ENCODE measurements at places on chromosomes 2 and 18.

DNA sequence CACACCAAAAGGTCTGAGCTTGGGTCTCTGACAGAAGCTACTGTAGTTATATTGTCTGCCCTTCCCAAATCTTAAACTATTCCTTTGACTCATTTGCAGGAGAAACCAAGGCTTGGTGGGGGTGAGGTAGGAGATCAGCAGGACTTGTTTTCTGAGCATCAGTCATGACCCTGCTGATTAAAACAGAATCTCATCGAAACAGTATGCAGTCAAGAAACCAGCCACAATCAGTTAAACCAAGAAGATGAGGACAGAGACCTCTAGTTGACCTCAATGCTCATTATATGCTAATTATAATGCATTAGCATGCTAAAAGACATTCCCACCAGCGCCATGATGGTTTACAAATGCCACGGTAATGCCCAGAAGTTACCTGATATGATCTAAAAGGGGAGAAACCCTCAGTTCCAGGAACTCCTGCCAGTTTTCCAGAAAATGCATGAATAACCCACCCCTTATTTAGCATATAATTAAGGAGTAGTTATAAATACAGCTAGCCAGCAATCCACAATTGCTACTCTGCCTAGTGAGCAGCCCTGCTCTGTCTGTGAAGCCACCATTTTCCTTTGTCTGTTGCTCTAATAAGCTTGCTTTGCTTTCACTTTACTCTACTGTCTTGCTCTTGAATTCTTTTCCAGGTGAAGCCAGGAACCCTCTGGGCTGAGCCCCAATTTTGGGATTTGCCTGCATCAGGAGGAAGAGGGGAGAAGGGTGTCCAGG, 26.7 kb downstream of the DSC3 start:
- no peak for DNase-seq

GRCh38 chr2:227025510-227025909, 138.5 kb downstream of the COL4A4 start:
- DNase-seq: no peak

GRCh38 chr2:238023608-238024007, 37.2 kb upstream of the SCLY start:
- no peak for DNase-seq

DNA sequence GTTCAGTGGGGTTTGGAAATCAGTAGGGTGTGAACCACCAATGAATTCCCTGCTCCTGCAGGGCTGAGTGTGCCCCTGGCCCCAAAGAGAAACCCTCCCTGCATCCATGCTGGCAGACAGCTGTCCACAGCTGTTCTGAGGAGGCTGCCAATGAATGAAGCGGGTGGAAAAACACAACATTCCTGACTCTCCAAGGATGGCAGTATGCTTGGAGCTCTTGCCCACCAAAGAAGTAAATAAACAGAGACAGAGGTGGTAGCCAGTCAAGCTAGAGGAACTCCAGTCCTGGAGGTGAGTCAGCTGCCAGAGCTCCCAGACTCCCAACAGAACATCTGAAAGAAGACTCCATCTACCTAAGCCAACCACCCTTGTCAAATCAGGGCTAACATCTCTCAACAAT, 6.2 kb downstream of the ZBTB7C start:
- no peak for DNase-seq

DNA sequence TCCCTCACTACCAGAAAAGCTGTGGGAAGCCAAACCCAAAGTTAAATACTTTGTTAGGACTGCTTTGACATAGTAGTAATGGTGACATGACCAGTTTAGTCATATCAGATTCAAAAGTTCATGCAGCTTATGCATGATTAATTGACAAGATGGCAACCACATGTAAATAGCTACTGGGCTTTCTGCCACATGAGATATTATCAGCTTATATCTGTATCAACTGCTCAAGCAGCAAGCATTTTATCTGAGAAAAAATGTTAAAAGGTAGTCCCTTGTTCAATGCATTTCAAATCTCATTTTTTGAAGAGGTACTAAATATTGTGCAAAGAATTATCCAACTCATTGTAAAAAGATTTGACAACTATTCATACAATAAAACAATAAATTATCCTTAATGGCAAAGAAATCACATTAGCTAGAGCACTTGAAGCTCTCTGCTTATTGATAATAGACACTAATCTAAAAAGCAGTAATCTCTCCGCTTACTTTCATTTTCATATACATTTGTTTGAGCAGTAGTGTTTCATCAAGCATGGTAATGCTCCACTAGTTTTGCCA, 993.6 kb upstream of the NXPH2 start:
- DNase-seq: no peak

GRCh38 chr2:203580844-203581243, 45.7 kb upstream of the RAPH1 start:
- no peak for DNase-seq

GRCh38 chr2:219537657-219538488, 5.7 kb downstream of the CHPF start:
- no peak for DNase-seq

GRCh38 chr2:238475566-238475965, 48.8 kb downstream of the ASB1 start:
- DNase-seq: no peak

GRCh38 chr2:61770746-61771145, 83.1 kb downstream of the FAM161A start:
- DNase-seq: no peak

DNA sequence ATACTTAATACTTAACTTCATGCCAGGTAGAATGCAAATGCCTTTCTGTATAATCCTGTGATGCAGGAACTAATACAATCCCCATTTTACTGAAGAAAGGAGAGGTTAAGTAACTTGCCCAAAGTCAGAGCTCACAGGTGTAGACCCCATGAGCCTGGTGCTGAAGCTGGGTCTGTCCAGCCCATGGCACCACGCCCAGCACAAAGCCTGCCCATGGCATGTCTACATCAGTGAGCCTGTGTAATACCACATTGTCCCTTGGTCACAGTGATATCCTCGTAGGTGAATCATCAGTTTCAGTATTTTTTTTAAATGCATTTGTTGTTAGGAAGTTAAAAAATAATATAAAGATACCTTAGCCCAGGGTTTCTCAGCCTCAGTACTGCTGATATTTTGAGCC, 69.9 kb upstream of the MCFD2 start:
- DNase-seq: no peak

DNA sequence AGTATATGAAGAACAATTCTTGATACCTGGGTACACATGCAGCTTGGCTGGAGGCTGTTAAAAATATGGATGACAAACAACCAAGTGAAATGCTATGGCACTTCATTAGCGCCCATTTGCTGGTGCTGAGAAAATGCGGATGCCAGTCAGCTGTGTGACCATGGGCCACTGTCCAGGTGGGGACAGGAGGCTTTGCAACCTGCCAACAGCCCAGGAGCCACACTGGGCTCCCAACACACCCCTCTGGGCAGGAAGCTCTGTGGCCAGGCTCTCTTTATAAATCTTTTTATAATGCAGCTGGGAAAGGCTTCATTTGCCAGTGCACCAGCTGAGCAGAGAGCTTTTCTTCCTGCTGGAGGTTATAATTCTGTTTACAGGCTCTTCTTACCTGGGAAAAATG, 19.9 kb downstream of the RNF144A start:
- no peak for DNase-seq

- DNase-seq: no peak
Observed at GRCh38 chr18:29241199-29241598, 1064.3 kb upstream of the CDH2 start.

DNA sequence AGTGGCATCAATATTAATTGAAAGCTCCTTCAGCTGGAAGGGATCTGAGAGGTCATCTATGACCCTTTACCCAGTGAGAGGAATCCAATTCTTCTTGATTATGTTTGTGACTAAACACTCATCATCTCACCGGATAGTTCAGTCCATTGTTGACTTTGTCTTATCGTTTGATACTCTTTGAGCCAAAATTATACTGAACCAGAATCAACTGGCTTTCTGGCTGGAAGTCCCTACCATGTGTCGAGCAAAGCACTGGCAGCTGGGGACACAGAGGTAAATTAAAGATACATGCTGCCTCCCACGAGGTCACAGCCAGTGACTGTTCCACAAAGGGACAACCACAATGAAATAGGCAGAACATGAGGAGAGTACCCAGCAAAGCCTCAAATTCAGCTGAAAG, 91.4 kb upstream of the FHL2 start:
- no peak for DNase-seq

GRCh38 chr18:52190195-52190594, 149.8 kb upstream of the DCC start:
- no peak for DNase-seq

- no peak for DNase-seq
Observed at GRCh38 chr18:55732227-55733106, 144.5 kb upstream of the TCF4 start.

DNA sequence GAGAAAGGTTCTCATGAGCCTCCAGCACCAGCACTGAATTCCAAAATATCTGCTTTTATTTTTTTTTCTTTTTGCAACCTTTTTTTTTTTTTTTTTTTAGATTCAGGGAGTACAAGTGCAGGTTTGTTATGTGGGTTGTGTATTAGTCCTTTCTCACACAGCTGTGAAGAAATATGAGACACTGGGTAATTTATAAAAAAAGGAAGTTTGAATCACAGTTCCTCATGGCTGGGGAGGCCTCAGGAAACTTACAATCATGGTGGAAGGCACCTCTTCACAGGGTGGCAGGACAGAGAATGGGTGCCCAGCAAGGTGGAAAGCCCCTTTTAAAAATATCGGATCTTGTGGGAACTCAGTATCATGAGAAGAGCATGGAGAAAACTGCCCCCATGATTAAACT, 7.9 kb upstream of the TMX3 start:
- no peak for DNase-seq

GRCh38 chr2:61450144-61450543, 20.7 kb downstream of the USP34 start:
- no peak for DNase-seq

GRCh38 chr2:105840933-105841332, 96.2 kb downstream of the NCK2 start:
- DNase-seq: no peak

DNA sequence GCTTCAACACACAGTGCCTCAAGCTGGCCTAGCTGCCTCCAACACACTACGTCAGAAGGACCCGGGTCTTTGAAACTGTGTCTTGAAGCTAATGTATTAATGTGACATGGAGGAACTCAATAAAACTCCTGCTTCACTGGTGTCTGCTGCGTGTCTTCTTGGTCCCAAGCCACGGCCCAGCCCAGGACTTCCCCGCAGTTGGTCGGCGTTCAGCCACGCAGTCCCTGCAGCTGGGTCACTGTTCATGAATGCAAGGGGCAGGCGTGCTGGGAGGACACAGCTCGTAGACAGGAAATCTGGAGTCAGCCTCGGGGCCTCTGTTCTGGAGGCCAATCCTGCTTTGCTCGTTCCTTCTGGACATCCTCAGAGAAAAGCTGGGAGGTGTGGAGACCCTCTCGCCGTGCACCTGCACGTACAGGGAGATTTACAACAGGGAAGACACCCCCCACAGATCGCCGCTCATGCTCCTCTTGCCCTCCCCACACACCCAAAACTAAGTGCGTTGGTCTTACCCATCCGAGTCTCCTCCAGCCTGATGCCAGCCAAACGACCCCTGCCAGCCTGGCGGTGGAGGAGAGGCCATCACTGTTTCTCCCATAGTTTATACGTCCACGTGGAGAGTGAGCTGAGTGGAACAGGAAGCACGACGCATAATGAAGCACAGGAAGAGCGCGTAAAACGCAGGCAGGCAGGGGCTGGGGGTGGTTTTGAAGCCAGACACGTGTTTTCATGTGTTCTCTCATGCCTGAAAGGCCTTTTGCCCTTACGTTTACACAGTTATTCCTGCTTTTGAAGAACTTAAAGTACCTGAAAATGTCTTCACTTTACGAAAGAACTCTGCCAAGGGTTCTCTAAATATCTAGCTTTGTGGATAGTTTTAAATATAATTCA, 39.7 kb downstream of the ADI1 start:
- no peak for DNase-seq

DNA sequence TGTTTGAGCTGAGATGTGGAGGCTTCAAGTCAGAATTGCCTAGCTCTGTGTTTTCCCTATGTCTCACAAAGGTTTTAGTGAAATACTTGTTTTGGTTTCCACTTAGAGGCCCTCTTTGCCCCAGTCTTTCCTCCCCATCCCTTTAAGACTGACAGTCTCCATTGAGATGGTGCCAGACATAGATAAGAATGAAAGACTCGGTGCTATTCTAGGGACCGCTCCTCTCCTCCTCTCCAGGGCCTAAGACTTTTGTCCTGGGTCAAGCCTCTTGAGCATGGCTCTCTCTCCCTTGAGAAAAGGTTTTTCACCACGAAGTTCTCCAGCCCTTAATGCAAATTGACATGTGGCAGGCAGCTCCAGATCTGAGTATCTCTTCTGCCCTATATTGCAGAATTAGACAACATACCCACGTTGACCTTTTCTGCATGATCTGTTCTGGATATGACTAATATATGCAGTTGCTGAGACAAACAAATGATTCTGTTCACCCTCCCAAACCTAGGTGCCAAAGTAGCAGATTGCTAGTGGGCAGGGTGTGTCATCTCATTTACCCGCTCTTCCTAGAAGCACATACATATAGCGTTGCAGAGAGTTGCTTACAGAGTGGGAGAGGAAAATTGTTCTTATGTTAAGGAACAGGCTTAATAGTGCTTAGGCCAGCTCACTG, 47.5 kb upstream of the ACSL3 start:
- DNase-seq: peak; percentile 81

- DNase-seq: no peak
Observed at GRCh38 chr2:148979164-148979918, 59.2 kb upstream of the LYPD6B start.

GRCh38 chr2:128303095-128303791, 15.4 kb downstream of the HS6ST1 start:
- DNase-seq: no peak

GRCh38 chr2:99974275-99974674, 168.1 kb downstream of the AFF3 start:
- DNase-seq: no peak

All from GM20000 (cell line).